ENCODE measurements at places on chromosomes 11 and 22.

DNA sequence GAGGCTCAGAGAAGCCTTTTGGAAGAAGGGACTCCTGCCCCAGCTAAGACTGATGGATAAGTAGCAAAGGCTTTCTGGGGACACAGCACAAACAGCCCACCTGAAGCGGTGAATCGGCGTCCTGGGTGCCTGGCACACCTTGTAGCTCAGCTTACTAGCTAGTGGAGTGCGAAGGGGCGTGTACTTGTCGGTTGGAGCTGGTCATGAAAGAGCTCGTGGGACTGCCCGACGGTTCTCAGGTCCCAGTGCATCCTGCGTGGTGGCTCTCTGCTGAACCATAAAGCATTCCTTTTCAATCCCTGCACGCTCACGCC, 690 bp upstream of the UVRAG start:
- DNase-seq = no peak

GRCh38 chr11:79670882-79671281, 230.1 kb upstream of the TENM4 start:
- DNase-seq = no peak

GRCh38 chr11:45176996-45177395, 30.6 kb downstream of the PRDM11 start:
- DNase-seq = no peak

GRCh38 chr11:62666259-62666926, 1.3 kb downstream of the CSKMT start:
- no peak for DNase-seq

DNA sequence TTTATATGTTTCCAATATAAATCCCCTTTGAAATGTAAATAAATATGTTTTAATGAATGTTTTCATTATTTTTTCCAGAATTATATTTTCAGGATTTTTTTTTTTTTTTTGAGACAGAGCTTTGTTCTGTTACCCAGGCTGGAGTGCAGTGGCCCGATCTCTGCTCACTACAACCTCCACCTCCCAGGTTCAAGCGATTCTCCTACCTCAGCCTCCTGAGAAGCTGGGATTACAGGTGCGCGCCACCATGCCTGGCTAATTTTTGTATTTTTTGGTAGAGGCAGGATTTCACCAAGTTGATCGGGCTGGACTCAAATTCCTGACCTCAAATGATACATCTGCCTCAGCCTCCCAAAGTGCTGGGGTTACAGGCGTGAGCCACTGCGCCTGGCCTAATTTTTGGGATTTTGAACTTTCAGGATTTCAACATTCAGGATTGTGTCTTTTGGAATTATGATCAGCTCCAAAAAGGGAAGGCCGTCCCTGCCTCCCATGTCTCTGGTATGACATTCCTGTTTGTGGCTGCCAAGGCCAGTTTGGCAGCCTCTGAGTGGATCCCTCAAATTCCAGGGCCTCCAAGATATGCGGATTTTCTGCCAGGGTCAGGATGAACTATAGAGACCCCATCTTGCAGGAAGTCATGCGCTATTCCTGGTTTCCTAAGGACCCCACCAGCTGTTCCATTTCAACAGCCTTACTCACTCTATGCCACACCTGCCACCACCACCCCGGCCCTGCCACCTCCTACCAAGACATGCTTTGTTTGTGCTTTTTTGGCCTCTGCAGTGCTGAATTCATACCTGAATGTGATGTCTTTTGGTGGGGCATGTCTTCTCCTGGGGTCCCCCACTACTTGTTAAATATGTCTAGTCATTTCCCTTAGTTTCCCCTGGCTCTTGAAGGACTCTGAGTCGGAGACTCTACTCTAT, 21.9 kb upstream of the TMPRSS4 start:
- DNase-seq = no peak

GRCh38 chr11:33475993-33476392, 218.8 kb downstream of the HIPK3 start:
- no peak for DNase-seq

DNA sequence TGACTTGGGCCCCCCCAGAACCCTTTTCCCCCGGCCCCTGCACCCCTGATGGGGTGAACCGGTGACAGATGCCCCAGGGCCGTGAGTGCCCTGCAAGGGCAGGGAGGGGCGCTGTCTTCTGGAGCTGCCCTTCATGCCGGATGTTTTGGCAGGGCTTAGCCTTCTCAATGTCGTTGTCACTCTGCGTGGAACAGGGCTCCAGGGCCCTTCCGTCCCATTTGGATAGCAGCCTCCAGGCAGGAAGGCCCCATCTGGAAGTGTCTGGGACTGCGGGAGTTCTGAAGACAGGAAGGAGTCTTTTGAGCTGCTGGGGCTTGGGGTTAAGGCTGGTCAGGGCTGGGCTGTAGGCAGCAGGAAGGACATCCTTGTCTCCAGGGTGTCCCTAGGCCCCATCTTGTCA, 4.6 kb downstream of the FRMD8 start:
- no peak for DNase-seq

GRCh38 chr11:76380159-76380976, 564 bp downstream of the THAP12 start:
- peak; percentile 30 for DNase-seq

GRCh38 chr22:37244114-37244921, at the start of gene RAC2:
Gene RAC2 (minus strand): TSS chr22:37244269. CDS start chr22:37244148, 121 bp downstream.
- peak; percentile 80 for DNase-seq

DNA sequence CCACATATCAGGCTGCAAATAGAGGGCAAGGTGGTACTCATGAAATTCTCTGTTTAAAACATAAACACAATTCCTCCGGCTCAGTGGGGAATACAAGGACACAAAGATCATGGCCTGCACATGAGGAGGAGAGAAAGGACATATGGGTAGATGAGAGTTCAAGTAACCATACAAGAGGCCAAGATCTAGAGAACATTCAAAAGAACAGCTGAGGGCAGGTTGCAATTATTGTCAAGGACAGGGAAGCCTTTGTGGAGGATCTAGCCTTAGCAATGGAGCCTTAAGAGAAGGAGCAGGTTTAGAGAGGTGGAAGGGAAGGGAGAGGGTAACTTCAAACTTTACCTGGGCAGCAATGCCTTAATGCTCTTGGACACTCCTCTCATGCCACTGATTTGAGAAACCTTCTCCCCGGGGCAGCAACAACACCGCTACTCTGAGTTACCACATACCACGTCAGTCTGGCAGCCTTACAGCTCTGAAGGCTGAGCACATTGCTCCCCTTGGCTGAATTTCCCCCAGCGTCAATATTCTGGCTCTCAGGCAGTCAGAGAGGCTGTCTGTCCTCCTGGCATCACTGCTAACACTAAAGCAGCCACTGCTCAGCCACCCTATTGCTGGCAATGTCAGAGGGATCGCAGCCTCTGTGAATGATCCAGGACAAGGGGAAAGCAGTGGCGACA, 55.5 kb downstream of the CLPB start:
- no peak for DNase-seq

- no peak for DNase-seq
These were observed 42.1 kb downstream of the RTL6 start for GRCh38 chr22:44455963-44456358.

GRCh38 chr11:29634744-29635143, 382.1 kb downstream of the KCNA4 start:
- DNase-seq = no peak

GRCh38 chr11:76744186-76745043, 38.7 kb upstream of the TSKU start:
- no peak for DNase-seq

DNA sequence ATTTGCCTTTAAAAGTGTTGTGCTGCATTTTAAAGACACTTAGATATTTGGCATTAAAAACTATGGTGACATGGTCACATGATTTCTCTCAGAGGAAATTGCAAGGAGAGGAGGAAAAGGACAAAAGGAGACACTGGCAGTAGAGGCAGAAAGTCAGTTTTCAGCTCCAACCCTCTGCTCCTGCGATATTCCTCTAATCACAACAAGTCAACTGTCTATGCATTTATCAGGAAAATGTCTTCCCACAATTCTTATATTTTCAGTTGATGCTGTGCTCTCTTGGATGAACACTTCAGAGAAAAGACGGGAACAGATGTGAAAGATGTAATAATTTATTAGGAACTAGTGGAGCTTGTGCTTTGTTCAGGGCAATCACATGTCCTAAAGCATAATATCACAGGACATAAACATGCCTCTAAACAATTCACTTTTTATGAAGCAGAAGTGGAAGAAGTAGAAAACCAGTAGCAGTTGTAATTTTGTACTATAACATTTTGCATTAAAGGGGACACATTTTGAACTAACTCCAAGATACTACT, 340.8 kb upstream of the PITPNB start:
- DNase-seq = no peak

- DNase-seq = no peak
These were observed 28.1 kb upstream of the DGCR8 start for GRCh38 chr22:20051927-20052308.
